Right renal pelvis (tissue), 4 donors: ENCODE measurements at places on chromosomes 1 and 21. TPM values are rescaled to one million over a fixed set of nuclear protein-coding genes. Genes with fewer than 3 reads are reported as not detected.

The TNFSF18 gene
- polyA plus RNA-seq, result 0.22 TPM

The OR2T29 gene
- not detected for polyA plus RNA-seq

DNA sequence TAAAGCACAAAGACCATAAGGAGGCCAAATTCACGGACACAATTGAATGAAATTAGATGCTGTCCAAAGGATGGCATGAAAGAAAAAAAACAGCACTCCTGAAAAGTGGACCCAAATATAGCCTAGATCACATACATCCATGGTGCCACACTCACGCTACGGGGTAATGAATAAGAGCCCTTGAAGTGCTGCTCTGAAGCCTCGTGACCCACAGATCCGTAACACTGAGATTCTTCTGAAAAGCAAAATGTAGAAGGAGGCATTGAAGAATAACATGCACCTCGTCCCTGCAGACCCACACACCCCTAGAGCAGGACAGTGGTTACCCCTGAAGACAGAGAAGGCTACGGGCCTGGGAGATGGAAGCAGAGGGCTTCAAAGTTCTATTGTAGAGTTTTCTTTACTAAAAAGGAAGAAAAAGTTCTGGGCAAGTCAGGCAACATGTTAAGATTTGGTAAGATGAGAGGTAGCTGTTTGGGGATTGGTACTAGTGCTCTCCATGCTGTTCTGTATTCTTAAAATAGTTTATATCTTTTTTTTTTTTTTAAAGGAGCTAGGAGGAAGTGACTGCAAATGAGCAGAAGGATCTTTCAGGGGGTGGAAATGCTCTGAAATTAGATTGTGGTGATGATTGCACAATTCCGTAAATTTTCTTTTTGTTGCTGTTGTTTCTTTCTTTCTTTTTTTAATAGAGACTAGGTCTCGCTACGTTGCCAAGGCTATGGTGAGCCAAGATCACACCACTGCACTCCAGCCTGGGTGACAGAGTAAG is 4.1 kb upstream of the ITGB2 start:
- no peak for DNase-seq

GRCh38 chr1:232982238-232982944 is 32.0 kb downstream of the NTPCR start:
- no peak for DNase-seq

DNA sequence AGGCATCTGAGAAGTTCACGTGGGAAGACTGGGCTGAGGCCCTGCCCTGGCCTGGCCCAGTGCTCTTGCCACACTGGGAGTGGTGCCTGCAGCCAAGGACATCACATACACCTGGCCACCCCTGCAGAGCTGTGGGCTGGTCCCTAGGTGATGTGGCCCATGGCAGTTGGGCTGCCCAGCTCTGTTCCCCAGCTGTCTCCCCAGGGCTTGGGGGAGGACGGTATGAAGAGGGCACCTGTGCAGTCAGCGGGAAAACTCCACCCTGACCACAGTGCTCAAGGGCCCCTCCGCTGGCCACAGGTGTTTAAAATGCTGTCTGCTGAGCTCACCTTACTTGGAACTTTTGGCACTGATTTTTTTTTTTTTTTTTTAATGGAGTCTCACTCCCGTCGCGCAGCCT is 120.4 kb upstream of the SLC25A33 start:
- DNase-seq, result no peak
